Activated T-helper 17 cell treated with anti-CD3 and anti-CD28 coated beads, Interleukin-2, amount 50 U/mL, for 72 hours (primary cell): ENCODE measurements at places on chromosomes 1 and 21.

- ATAC-seq = no peak
Observed at GRCh38 chr1:204944662-204945061, 74.0 kb downstream of the NFASC start.

- peak; percentile 45 for ATAC-seq
Observed at GRCh38 chr1:113804421-113805255, 7.6 kb downstream of the RSBN1 start.

GRCh38 chr1:46822248-46822826 is 23.5 kb downstream of the CYP4B1 start:
- no peak for ATAC-seq

DNA sequence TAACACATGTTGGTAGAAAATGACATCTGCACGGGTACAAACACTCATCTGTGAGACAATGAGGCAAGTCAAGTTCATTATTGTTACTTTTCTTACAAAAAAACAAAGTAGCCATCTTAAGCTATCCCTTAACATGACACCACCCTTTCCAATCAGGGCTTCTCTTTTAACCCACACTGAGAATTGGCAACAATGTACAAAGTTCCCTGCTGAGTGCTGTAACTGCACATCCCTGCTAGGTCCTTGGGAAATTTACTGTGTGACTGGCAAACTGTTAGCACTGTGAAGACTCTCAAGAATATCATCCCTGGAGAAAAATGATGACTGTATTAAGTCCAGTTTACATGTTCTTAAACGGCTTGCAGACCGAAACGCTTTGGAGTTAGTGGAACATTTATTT is 185.8 kb upstream of the PLD5 start:
- ATAC-seq = no peak

GRCh38 chr1:231099996-231100767 is 60.1 kb upstream of the FAM89A start:
- no peak for ATAC-seq

DNA sequence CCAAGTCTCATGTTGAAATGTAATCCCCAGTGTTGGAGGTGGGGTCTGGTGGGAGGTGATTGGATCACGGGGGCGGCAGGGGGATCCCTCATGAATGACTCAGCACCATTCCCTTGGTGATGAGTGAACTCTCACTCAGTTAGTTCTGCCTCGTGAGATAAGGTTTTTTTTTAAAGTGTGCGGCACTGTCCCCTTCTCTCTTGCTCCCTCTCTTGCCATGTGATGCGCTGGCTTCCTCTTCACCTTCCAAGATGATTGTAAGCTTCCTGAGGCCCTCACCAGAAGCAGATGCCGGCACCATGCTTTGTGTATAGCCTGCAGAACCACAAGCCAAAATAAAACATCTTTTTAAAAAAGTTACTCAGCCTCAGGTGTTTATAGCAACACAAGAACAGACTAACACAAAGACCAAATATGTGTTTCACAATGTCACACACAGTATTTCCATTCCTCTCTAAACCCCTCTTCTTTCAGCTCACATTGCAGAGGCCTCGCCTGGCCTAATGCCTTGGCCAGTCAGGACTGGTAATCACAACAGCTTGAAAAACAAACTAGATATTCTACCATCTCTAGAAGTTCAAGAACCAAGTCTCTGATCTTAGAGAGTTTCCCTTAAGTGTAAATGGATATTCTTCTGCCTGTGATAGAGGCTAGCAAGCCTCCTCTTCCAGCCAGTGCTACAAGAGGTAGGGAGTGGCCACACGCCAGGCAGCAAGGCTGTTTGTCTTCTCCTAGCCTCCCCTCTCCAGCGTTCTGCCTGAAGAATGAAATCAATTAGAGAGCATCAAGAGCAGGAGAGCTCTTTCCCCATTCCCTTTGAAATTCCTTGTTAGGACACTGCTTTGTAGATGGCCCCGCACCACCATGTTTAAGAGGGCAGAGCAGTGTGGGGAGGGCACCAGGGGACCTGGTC is 19.6 kb upstream of the RAP1A start:
- no peak for ATAC-seq

DNA sequence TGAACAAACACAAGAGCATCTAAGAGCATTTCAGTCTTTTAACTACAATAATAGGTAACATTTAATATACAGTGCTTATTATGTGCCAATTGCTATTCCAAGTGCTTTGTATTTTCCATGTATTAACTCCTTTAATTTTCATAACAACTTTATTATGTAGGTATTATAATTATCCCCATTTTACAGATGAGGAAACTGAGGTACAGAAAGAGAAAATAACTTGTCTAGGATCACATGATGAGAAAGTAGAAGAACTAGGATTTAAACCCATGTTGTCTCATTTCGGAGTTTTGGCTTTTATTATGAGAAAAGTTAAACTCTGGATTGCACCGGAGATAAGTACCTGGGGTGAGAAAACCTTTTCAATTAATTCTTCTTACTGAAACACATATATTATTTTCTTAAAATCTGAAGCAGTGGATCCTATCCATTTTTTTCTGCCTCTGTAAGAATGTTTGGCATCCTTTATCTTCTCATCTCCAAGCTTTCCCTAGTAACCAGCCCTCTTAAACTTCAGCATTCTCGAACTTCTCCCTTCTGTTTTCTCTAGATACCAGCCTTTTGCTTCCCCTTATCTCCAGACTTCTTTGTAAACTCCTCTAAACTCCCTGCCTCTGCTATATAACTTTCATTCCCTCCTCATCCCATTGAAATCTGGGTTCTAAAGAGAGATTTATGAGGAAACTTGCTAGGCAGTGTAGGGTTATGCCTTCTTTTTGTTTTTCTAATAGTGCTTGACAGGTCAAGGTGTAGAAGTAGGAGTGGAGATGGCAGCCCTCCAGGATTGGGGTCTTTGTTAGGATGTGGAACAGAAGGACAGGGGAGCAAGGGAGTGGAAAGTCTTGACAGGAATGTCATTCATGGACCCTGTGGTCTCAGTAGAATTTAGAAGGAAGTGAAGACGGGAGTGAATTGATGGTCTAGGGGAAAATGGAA is 28.3 kb downstream of the POU2F1 start:
- no peak for ATAC-seq

DNA sequence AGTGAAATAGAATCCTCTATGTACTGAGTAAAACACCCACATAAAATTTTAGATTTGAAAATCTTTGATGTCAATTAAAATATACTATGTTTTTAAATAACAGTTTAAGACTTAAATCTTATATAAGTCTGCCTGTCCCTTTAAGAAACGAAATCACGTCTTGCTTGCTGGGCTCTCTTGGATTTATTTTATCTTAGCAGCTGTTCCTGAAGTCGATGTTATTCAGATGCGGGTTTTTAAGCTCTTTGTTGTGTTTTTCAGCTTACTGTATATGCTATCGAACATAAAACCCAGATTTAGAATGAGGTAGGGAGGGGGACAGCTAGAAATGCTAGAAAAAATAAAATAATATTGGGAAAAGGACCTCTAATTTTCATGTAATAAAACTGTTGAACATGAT is 11.1 kb upstream of the SSX2IP start:
- ATAC-seq = no peak

GRCh38 chr1:38029081-38029681 is 16.6 kb downstream of the UTP11 start:
- ATAC-seq = no peak

DNA sequence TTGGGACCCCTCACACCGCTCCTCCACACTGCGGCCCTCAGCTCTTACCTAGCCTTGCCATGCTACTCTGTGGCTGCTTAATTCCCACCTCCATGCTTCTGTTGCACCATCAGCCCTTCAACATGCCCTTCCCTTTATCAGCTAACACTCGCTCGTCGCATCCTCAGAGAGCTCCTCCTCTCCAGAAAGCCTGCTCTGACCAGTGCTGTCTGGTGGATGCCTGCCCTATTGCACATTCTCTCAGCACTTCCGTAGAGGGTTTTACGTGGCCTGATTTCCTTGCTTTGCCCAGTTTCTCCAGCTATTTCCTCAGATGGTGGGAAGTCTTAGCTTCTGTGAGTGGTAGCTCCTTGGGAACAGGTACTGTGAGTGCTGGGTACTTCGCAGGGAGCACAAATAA is 10.3 kb upstream of the LAD1 start:
- no peak for ATAC-seq

DNA sequence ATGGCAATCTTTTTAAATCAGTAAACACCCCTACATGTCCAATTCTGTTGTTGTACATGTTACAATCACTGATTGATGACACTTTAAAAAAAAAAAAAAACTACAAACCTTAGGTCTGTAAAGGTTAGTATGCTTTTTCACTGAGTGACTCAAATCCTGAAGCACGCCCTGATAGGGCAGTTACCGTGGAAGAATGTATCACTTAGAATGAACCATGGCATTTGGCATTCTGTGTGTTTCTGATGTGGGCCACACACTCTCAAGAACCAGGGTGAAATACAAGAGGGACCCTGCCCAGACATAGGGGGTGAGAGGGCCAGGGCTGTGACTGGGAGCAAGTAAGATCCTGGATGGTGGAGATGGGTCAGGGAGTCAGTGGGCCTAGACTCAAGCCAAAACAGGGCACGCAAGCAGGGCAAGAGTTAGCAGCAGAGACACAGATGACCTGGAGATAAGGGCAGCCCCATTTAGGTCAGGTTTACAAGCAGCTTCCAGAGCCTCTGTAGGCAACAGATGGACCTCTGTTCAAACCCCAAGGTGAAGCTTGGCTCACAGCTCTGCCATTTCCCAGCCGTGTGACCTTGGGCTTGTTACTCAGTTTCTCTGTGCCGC is 47.6 kb upstream of the DMRTB1 start:
- ATAC-seq = peak; percentile 57

GRCh38 chr1:199322278-199322677 is 683.4 kb downstream of the PTPRC start:
- no peak for ATAC-seq

- ATAC-seq = no peak
Observed at GRCh38 chr1:209537336-209538114, 46.0 kb upstream of the CAMK1G start.

DNA sequence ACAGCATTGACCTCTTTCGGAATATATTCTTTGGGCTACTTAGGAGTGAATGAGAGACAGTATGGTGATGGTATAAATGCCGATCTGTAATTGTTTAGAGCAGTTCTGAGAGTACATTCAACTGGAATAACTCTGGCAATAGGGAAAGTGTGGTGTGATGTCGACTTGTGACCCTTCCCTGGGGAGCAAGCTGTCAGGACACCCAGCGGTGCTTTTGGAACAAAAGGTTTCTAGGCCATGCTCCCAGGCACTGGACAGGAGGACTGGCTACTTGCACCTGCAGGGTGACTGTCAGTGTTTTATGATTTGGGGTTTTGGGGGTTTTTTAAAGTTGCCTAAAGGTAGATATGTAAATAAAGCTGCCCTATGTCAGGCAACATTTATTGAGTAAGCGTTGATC is 50.9 kb downstream of the MACO1 start:
- no peak for ATAC-seq

- ATAC-seq = no peak
Observed at GRCh38 chr1:162856260-162856659, 4.7 kb downstream of the CCDC190 start.

DNA sequence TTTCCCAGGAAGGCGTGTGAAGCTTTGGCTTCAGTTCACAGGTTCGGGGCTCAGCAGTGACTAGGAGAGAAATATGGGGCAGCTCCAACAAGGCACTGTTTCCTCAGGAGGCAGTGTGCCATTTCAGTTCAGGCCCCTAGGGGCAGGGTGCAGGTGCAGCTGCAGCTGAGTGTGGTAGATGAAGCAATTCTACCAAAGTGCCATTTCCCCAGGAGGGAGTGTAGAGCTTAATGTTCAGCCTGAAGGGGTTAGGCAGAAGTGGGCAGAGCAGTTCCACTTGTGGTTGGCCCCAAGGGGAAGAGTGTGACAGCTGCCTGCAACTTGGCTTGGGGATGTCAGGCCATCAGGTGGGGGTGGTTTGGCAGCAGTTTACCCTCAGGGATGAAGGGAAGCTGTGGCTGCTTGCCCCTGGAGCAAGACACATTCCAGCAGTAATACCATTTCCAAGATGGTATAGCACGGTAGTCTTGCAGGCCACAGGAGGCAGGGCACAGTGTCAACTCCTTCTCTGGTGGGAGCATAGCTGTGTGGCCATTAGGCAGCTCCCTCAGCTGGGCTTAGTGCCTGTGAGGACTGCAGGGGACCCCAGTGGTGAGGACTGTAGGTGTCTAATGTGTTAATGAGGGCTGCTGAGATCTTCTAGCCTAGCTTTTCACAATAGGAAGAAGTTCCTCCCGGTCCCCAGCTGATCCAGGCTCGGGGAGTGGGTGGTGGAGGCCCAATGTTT is 34.7 kb downstream of the RGSL1 start:
- peak; percentile 38 for ATAC-seq

DNA sequence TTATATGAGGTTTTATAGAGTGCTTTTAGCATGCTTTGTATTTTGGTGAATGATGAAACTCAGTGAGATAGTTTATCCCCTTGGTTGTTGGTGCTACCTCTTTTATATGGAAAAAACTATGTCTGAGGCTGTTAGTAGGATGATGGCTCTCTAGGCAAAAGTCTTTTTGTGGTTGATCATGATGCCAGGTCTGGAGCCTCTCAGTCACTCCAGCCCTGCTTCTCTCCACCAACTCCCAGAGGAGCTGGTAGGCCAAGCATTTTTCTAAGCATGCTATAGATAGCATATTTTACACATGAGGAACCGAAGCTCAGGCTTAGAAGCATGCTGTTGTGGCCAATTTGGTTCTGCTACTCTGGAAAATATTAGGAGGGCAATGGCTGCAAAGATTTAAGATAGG is 82.2 kb downstream of the FMN2 start:
- ATAC-seq = no peak

GRCh38 chr1:210696709-210697108 is 368.0 kb downstream of the HHAT start:
- ATAC-seq = peak; percentile 74

DNA sequence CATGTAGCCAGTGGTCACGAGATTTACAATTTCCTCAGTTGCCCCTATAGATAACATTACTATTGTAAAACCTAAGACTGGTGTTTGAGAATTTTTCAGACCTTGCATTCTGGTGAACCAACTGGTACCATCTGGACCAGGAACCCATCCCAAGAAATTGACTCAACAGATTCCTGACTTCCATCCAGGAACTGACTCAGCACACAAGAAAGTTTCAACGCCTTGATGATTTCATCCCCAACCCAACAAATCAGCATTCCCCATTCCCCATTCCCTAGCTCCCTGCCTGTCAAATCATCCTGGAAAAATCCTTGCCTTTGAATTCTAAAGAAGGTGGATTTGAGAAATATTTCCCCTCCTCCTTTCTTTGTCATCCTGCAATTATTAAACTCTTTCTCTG is 529.8 kb upstream of the PRMT6 start:
- ATAC-seq = no peak

DNA sequence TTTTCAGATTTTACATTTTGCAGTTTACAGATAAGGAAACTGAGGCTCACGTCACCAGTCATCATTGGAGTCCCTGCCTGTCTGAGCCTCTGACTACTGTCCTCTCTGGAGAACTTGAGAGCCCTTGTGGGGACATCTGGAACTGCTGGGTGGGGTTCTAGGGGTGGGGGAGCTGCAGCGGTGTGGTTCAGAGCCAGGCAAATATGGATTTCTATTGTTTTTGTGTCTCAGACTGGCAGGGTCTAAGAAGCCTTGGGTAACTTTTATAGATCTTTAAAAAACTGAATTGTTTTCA is 46.9 kb downstream of the IER5 start:
- peak; percentile 13 for ATAC-seq

GRCh38 chr1:117661027-117661426 is 55.2 kb downstream of the TENT5C start:
- ATAC-seq = peak; percentile 43

GRCh38 chr1:172135076-172135672 is 285.3 kb upstream of the C1orf105 start:
- no peak for ATAC-seq
